NCI-H1694 (cell line): ENCODE measurements at places on chromosomes 5 and 9.

GRCh38 chr9:76733096-76733495 lies 31.1 kb upstream of the PCA3 start:
- no peak for DNase-seq

DNA sequence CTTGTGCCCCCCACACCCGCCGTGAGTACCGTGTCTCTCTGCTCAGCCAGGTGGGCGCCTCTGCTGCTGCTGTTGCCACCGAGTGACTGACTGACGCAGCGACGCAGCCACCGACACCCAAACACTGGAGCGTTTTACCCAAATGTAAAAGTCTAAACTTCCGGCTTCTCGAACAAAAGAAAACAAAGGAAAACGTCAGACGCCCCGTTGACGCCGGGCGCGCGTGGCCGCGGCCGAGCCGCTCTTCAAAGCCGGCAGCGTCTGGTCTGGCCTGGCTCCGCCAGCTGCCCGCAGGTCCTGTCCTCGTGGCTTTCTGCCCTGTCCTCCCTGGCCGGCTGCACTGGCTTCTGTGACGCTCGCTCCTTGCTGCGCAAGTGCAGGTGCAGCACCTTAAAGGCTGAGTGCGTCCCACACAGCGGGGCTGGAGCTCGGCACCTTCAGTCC lies 41.4 kb upstream of the CLPTM1L start:
- peak; percentile 35 for DNase-seq

GRCh38 chr5:166370928-166371690 lies 1920.3 kb upstream of the WWC1 start:
- DNase-seq = no peak

DNA sequence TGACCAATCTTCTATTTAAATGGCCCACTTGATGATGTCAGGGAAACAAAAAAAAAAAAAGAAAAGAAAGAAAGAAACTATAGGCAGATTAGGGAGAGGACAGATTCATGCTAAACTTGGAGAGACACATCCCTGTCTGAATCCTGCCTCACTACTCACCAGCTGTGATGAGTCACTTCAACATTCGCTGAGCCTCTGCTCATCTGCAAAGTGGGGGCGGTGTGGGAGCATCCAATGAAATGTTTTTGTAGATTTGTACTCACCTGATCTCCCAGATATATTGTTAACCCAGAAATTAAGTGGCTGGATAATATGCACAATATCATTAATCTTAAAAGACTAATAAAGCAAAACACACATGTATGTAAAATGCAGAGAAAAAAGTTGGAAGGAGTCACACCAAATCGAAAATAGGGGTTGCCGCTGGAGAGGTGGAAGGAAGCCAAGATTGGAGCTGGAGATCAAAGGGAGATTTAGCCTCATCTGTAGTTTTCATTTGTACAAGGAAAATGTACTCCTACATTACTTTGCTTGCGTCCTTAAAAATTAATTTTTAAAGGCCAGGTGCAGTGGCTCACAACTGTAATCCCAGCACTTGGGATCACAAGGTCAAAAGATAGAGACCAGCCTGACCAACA lies 17.0 kb upstream of the ERGIC1 start:
- DNase-seq = no peak
